ENCODE measurements at places on chromosomes 7 and 10. TPM values are rescaled to one million over a fixed set of nuclear protein-coding genes. Genes with fewer than 3 reads are reported as not detected.

- peaks cover 47% of the 10 kb centered on the region for H3K4me1 ChIP-seq
- H3K27ac ChIP-seq, result no peak overlapping the region
- peaks cover 56% of the 10 kb centered on the region for H3K27me3 ChIP-seq
- H3K4me3 ChIP-seq, result no peak overlapping the region
- DNase-seq, result no peak
- no peaks in the 10 kb centered on the region for H3K36me3 ChIP-seq
Measured at GRCh38 chr7:1671594-1672451, 1.7 kb downstream of the ELFN1 start.

DNA sequence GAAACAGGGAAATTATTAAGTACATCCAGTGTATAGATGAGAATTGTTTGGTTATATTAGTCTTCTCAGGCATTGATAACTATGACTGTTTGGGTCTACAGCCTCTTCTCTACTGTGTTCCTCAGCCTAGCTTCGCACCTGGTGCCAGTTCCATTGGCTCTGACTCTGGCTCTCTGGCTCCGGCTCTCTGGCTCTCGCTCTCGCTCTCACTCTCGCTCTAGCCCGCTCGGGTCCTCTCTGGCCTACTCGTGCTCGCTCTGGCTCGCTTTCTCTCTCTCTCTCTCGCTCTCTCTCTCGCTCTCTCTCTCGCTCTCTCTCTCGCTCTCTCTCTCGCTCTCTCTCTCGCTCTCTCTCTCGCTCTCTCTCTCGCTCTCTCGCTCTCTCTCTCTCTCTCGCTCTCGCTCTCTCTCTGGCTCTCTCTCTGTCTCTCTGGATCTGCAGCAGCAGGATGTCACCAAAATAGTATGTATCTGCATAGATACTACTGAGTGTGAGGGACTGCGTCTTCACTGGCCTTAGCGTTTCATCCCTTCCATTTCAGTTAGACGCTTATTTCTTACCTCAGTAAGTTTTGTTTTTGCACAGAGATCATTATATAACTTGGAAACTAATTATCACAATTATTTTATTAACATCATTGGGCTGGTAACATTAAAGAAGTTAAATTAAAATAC, 6.5 kb upstream of the SSBP1 start:
- H3K4me3 ChIP-seq, result no peak overlapping the region
- no peak overlapping the region for H3K27ac ChIP-seq

DNA sequence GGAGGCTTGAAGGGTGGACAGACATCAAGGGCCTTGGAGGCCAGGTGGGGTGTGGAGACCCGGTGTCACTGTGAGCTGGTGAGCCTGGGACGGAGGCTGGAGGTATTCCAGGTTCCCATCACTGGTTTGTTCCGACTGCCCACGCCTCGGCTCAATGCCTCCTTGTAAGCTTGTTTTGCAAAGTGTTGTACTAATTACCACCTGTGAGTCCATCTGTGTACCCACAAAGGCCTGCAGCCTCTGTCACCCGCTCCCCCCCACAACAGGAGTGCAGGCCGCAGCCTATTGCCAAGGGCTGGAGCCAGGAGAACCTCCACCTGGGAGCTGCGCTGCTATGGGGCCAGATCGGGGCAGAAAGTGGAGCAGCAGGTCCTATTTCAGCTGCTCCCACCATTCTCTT, 521.8 kb upstream of the DPP6 start:
- H3K27me3 ChIP-seq, result no peaks in the 10 kb centered on the region
- H3K36me3 ChIP-seq, result no peaks in the 10 kb centered on the region
- no peak overlapping the region for H3K27ac ChIP-seq
- DNase-seq, result no peak

The NUTM2E gene
- total RNA-seq, result 0.35 TPM

DNA sequence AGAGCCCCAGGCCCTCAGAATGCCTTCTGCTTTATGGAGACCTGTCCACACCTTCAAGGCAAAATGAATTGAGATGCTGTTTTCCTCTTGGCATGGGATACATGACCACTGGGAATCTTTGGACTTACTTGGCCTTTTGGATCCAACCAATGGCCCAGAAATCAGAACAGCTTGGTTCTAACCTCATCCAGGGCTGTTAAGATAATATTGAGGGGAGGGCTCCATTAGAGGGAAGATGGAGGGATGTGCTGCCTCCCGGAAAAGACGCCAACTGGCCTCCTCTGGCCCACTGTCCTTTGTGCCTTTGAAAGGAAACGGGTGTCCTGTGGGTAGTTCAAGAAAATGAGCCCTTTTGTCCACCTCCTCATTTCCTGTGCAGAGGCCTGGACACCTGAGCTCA, 530.9 kb downstream of the KCNMA1 start:
- peak; percentile 54 for DNase-seq
- H3K4me1 ChIP-seq, result peaks cover 27% of the 10 kb centered on the region
- peak overlapping the region; percentile 69 for H3K27ac ChIP-seq
- no peaks in the 10 kb centered on the region for H3K27me3 ChIP-seq

GRCh38 chr10:120195984-120196712, 260.9 kb upstream of the PLPP4 start:
- H3K4me1 ChIP-seq, result no peaks in the 10 kb centered on the region
- no peak for DNase-seq
- H3K27me3 ChIP-seq, result no peaks in the 10 kb centered on the region
- no peak overlapping the region for H3K4me3 ChIP-seq
- H3K27ac ChIP-seq, result no peak overlapping the region
- no peaks in the 10 kb centered on the region for H3K36me3 ChIP-seq

- H3K4me3 ChIP-seq, result no peak overlapping the region
- H3K36me3 ChIP-seq, result no peaks in the 10 kb centered on the region
- DNase-seq, result no peak
Measured at GRCh38 chr7:24741679-24742505, 15.4 kb downstream of the GSDME start.

- no peak overlapping the region for H3K4me3 ChIP-seq
- no peak overlapping the region for H3K27ac ChIP-seq
- no peaks in the 10 kb centered on the region for H3K4me1 ChIP-seq
- DNase-seq, result peak; percentile 18
Measured at GRCh38 chr7:13115157-13115772, 427.8 kb downstream of the ARL4A start.

DNA sequence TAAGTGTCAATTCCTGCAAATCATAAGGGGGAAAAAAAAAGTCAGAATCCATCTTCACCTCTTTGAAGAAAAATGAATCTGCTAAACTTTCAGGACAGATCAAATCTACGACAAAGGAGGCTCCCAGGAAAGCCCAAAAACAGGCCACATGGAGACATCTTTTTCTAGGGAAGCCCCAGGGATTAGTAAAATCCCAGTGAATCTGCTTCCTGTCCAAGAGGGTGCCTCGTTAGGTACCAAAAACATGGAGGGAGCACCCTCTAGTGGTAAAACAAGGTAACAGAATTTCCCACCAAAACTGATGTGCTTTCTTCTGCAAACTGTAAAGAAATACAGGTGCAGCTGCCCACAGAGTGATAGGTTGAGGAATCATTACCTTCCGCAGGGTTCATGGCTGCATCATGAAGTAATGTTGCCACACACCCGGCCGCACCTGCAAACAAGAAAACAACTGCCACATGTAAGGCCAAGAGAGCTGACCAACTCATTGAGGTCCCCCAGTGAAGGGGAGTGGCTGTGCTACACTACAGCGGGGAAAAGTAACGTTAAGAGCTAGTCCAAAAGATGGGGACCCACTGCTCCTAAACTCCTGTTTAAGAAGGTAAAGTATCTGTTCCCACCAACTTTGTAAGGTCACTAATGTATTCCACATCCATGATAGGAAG, 7.9 kb downstream of the SLC25A28 start:
- peaks cover 38% of the 10 kb centered on the region for H3K36me3 ChIP-seq
- H3K4me1 ChIP-seq, result no peaks in the 10 kb centered on the region
- DNase-seq, result peak; percentile 58
- H3K27ac ChIP-seq, result no peak overlapping the region

GRCh38 chr10:33735464-33735923, 401.0 kb upstream of the NRP1 start:
- H3K4me1 ChIP-seq, result peaks cover 8% of the 10 kb centered on the region
- H3K27me3 ChIP-seq, result no peaks in the 10 kb centered on the region
- H3K27ac ChIP-seq, result no peak overlapping the region
- H3K4me3 ChIP-seq, result no peak overlapping the region

The LRRD1 gene
- 0.31 TPM for total RNA-seq

GRCh38 chr10:43012578-43012977, 64.3 kb upstream of the RET start:
- no peaks in the 10 kb centered on the region for H3K36me3 ChIP-seq
- H3K4me3 ChIP-seq, result no peak overlapping the region

DNA sequence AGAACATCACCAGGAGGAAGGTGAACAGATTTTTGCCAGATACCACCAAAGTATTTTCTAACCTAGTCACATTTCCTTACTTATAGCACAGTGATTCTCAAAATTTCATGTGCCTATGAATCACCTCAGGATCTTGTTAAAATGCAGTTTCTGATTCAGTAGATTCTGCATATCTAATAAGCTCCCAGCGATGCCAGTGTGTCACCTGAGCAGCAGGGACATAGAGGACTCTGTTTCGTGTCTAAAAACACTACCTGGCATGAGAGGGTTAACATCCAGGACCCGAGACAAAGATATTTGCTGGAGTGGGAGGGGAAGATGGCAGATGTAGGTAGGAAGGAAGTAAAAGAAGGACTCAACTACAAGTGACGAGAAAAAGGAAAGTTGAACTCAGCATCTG, 252.1 kb upstream of the KMT2E start:
- H3K4me1 ChIP-seq, result no peaks in the 10 kb centered on the region
- no peak overlapping the region for H3K4me3 ChIP-seq
- no peak overlapping the region for H3K27ac ChIP-seq

- no peak overlapping the region for H3K4me3 ChIP-seq
- DNase-seq, result peak; percentile 42
- H3K4me1 ChIP-seq, result peaks cover 14% of the 10 kb centered on the region
- no peaks in the 10 kb centered on the region for H3K36me3 ChIP-seq
- no peak overlapping the region for H3K27ac ChIP-seq
Measured at GRCh38 chr7:957418-958220, 3.1 kb upstream of the ADAP1 start.

The GHRHR gene
- total RNA-seq, result 1.3 TPM

The PTPRE gene
- total RNA-seq, result 5.5 TPM

DNA sequence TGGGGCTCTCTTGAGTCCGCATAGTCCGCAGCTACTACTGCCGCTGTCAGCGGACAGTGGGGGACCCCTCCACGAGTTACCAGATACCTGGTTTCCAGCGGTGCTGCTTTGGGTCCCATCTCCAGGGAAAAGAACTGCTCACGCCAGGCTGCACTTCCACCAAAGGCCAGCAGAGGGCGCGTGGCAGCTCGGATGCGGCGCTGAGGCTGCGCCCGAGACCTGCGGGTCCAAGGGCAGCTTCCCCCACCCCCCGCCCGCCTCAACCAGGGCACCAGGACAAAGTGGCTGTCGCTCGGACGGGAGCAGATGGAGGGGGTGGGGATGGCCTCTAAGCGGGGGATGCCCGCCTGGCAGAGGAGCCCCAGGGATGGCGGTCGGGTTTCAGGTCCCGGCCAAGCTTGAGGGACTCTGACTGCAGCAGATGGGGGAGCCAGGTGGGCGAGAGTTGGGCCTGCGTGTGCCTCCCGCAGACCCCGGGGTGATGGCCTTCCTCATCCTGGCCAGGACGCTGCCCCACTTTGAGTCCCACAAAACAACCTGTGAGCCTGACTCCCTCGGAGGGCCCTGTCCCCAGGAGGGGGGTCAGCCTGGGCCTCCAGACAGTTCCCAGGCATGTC, 23.8 kb upstream of the ZNF735 start:
- H3K36me3 ChIP-seq, result no peaks in the 10 kb centered on the region
- no peak overlapping the region for H3K4me3 ChIP-seq
- H3K27me3 ChIP-seq, result no peaks in the 10 kb centered on the region
- H3K4me1 ChIP-seq, result no peaks in the 10 kb centered on the region
- no peak overlapping the region for H3K27ac ChIP-seq

Measured in muscle of leg (tissue), 16 donors.